Spleen (tissue), 13 donors: ENCODE measurements at places on chromosomes 13 and 19. TPM values are rescaled to one million over a fixed set of nuclear protein-coding genes. Genes with fewer than 3 reads are reported as not detected.

Gene RELB
- total RNA-seq, result 28.8 TPM

Gene SHFL
- 52.2 TPM for total RNA-seq

Gene NLRP5
- not detected for total RNA-seq

Gene ZNF723
- total RNA-seq, result not detected

Gene LILRA1
- 37.2 TPM for total RNA-seq

Gene PALM3
- not detected for total RNA-seq

Gene HCST
- 42.1 TPM for total RNA-seq

Gene UNC13A
- total RNA-seq, result 10.7 TPM

Gene CEACAM1
- 30.9 TPM for total RNA-seq

Gene CCDC70
- not detected for total RNA-seq

Gene PPM1N
- total RNA-seq, result 21.4 TPM

Gene HIF3A
- total RNA-seq, result 25.9 TPM

Gene ENOX1
- total RNA-seq, result 0.66 TPM

Gene SOX21
- total RNA-seq, result not detected

Gene CGB3
- not detected for total RNA-seq

Gene ZNF626
- total RNA-seq, result 12.9 TPM

Gene ZNF841
- 27.9 TPM for total RNA-seq

Gene PEAK3
- 6.3 TPM for total RNA-seq

Gene CDKN2D
- total RNA-seq, result 69.6 TPM

Gene PSPC1
- total RNA-seq, result 52.9 TPM
